Stimulated activated CD8-positive, alpha-beta memory T cell treated with anti-CD3 and anti-CD28 coated beads, Interleukin-4, amount 100 ng/mL, for 24 hours (primary cell): ENCODE measurements at places on chromosomes 3 and 15.

- DNase-seq, result no peak
These were observed 275.2 kb upstream of the KCNMB2 start for GRCh38 chr3:178260887-178261565.

GRCh38 chr3:132311841-132312240, 5.4 kb upstream of the ACP3 start:
- DNase-seq, result no peak

- DNase-seq, result no peak
These were observed 18.2 kb downstream of the VGLL4 start for GRCh38 chr3:11625376-11626083.

- DNase-seq, result no peak
These were observed 33.8 kb downstream of the PIK3R4 start for GRCh38 chr3:130712718-130713423.

DNA sequence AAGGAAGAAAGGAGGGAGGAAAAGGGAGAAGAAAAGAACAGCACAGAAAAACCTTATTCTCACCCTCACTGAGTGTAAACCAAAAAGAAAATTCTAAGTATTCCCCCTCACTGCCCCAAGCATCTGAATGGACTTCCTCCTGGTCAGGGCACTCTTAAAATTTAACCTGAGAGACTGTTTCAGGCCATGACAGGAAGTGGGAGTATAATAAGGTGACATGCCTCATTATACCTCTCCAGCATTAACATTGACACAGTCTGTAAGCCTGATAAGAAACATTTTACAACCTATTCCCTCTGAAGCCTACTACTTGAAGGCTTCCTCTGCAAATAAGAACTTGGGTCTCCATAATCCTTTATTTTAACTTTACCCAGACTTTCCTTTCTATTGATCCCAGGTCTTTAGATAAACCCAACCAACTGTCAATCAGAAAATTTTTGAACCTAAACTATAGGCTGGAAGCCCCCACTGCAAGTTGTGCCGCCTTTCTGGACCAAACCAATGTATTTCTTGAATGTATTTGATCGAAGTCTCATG, 41.7 kb downstream of the SLCO2A1 start:
- DNase-seq, result no peak
